ENCODE measurements at places on chromosomes 2 and 18.

DNA sequence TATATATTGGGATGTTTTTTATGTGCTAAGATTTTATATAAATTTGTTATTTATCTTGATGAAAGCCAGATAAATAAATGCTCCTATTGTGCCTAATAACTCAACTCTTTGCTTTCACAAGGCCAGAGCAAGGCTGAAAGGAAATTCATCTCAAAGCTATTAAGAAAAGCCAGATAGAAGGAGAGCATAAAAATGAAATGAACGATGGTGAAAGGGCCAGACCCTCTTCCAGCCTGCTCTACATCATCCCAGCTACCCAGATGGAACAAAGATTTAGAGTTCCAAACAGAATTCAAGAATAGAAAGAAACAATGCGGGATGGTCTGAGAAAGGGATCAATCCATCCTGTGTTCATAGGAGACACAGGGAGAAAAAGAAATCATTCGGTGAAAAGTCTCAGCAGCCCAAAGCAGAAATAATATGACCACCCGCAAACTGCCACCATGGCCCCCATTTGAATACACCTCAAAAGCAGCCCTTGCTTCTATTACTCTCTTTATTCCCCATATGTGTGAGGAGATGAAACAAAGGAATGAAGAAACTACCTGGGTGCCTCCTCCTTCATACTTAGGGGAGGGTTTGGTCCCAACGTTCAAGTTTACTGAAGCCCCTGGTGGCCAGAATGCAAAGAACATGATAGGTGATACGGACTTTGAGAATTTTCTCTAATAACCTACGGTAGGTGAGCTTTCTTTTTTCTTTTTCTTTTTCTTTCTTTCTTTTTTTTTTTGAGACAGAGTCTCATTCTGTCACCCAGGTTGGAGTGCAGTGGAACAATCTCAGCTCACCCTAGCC, 110.1 kb upstream of the FBXO11 start:
- DNase-seq = no peak

- DNase-seq = no peak
Measured at GRCh38 chr2:187224989-187225388, 223.1 kb downstream of the CALCRL start.

- no peak for DNase-seq
Measured at GRCh38 chr2:18500333-18500732, 60.1 kb downstream of the RDH14 start.

- DNase-seq = no peak
Measured at GRCh38 chr2:227447606-227448005, 24.4 kb upstream of the AGFG1 start.

- DNase-seq = no peak
Measured at GRCh38 chr18:31825772-31826171, 65.1 kb upstream of the SLC25A52 start.

DNA sequence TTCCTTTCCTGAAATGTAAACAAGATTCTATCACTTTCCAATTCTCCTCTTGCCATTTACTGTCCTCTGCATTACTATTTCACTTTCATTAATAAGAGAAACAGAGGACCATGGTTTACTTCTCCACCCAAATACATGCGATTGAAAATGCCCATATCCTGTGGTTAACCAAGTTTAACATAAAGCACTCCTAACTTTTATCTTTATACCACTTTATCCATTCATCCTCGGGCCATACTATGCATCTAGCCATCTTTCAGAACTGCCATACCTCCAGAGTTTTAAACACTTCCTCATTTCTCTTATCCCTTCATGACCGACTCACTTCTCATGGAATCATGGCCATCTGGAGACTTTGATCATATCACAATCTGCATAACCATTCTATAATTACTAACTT, 1182.3 kb downstream of the CNTNAP5 start:
- no peak for DNase-seq

DNA sequence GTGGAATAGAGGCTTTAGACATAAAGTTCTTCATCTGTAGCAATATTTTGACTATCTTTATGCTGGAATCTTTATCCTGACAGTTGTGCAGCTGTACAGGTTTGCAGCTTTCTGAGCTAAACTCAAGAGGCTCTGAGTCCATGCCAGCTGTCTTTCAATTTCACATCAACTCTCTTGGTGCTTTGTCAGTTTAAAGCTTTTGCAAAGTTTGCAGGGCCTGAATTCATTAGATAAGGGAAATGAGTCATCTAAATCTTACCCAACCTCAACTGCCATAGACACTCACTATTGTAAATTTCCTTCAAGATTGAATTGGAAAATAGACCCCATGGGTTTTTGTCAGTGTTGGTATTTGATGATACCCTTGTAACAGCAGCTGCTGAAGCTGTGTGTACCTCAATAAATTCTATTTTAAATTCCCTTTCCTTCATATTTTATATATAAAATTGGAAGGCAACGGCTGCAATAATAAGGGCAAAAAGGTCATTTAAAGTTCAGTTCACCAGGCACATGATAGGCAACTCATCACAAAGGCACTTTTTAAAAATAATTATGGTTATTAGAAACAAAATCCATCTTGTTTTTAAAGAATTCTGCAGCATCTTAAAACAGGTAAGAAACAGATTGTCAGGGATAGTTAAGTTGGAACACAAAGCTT, 169.9 kb upstream of the SLC39A10 start:
- DNase-seq = peak; percentile 8

GRCh38 chr2:25992556-25992955, 10.3 kb upstream of the KIF3C start:
- DNase-seq = no peak

DNA sequence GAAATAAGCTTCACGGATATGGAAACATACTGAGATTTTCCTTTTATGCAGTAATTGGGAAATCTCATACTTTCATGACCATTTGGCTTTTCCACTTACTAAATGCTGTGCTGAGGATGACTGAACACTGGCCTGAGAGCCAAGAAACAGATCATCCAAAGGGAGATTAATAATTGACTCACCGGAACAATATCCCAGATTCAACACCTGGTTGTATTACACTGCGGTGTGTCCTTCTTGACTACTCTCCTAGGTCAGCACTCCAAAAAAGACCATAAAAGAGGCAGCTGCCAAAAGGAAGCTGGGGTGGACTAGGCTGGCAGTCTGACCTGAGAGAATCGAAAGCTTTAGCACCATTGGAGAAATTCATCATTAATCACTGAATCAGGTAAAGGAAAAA, 469.1 kb downstream of the CBLN2 start:
- no peak for DNase-seq

DNA sequence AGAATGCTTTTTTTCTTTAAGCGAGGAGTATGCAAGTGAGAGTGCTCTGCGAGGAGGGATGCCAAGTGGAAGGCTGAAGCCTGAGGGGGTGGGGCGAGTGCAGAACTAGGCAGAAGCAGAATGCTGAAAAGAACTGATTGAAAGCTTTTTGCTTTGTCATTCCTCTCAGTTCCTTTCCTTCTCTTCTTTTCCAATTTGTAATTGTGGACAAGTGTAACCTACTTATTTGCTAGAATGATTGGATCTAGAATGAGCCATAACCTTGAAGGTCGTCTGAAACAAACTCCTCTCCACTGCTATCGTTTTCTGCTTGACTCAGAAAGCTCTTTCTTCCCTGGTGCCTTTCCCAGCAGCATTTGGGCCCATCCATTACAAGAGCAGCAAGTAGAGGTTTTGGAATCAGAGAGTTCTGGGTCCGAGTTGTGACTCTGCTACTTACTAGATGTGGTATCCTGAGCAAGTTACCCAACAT, 115.3 kb downstream of the METTL8 start:
- DNase-seq = peak; percentile 12

GRCh38 chr2:219748671-219749570, 121.5 kb downstream of the SLC4A3 start:
- no peak for DNase-seq

DNA sequence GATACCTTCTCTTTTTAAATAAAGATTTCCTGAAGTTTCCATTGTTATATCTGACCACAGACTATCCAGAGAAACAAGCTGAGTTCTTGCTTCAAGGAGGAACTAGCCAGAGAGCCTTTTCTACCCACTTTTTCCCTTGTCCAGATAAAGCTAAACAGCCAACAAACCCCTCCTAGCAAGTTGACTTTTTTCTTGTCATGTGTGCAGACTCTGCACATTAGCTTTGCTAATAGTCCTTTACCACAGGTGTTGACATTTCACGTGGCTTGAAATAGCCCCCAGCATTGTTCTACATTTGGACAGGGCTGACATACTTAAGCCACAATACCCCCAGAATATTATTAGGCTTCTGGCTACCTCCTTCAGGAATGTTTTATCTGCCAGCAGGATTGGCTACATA, 40.7 kb downstream of the PCBP1 start:
- DNase-seq = no peak

DNA sequence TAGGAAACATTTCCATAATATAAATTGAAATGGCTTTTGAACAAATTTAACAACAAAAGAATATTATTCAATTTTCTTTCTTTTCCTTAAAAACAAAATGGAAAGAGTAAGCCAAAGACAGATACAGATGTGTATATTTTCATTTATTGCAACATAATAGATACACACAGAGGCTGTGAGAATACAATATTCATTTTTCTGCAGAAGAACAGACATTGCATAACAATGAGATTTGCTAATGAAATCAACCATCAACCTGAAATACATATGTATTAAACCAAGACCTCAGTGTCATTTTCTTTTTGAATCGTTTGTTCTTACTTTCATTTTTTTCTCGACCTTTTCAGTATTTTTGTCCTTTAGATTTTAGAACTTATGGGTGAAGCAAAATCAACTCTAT, 95.1 kb downstream of the BAZ2B start:
- no peak for DNase-seq

GRCh38 chr2:44787663-44788062, 153.8 kb upstream of the SIX3 start:
- DNase-seq = no peak

DNA sequence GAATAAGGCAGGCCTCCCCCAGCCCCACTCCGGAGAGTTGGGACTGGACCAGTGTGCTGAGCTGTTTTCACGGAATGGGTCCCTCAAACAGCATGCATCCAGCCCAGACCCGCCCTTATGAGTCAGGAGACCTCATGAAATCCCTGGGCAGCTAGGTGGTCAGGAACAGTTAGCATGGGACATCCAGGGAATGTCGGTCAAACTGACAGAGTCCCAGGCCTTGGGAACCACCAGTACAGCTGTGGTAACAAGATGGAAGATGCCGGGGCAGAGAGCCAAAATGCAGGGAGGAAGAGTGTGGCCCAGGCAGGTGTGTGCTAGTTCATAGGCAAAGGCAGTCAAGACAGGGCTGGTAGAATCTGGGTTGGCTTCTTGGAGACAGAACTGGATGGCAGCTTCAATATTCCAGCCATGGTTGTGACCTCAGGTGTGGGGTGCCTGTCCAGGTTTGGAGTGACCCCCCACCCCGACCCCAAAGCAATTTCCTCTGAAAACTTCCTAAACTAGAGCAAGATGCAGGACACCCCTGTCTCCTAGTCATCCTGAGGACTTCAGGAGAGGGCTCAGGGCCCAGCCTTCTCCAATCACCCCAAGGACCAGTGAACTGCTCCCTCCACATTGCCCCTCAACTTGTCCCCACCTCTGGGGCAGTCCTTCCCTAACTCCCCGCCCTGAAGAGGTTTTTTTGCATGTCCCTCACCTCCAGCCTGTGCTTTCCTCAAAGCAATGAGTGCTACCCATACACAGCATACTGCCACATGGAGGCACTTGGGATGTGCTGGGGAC, 46.5 kb downstream of the KCNIP3 start:
- DNase-seq = no peak

DNA sequence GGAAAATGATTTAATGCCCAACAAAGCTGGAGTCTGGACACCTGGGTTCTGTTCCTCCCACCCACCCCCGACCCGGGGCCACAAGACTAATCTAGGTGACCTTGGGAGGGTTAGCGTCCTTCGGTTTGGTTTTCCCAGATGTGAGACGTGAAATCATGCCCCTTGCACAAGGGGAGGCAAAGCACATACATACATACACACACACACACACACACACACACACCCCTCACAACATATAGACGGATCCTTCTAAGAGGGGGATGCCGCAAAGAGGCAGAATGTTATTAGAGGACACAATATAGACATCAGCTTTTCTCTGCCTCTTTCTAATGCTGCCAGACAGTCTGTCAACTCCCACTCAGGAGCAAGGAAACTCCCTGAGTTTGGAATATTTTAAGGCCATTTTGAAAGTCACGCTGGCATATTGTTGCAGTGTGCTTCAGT, 616 bp upstream of the RBMS1 start:
- no peak for DNase-seq

DNA sequence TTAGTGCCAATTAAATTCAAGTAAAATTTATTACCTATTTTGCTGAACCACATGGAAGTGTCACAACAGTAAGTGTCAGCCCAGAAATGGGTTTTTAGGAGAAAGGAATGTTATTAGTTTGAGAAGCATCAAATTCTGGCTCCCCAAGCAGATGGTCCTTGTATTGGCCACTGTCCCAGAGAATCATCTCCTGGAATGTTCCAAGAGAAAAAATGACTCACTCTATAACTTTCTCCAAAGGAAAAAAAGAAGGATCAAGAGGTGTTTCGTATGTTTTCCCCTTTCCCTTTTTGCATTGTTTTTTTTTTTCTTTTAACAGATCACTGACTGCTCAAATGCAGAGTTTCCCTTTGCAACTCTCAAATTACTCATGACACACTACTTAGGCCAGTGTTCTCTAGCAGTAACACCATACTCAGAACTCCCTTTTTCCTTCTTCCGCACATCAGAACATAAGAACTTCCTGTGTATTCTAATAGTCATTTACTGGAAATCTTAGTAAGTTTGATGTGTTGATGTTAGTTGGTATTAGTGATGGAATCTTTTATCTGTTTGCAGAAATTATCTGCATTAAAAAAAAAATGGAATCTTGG, 390.3 kb downstream of the GPD2 start:
- DNase-seq = no peak

GRCh38 chr2:121791801-121792221, 36.4 kb downstream of the TSN start:
- no peak for DNase-seq

GRCh38 chr18:23591011-23591410, 4.7 kb upstream of the NPC1 start:
- DNase-seq = no peak

DNA sequence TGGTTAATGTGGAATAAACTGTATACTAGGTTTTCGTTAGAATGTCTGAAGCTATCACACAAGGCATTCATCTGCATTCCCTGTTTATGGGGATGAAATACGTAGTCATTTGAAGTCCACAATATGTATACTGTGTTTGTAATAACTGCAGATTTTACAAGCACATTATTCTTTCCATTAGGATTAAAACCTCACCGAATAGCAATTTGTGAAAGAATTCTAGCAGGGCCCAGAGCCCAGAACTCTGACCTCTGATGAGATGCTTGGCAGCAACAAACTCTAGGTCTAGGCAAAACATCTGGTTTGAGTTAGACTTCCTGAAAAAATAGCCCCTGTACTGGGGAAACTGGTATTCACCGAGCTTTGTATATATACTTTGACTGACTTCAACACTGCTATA, 158.2 kb downstream of the SRBD1 start:
- DNase-seq = no peak

DNA sequence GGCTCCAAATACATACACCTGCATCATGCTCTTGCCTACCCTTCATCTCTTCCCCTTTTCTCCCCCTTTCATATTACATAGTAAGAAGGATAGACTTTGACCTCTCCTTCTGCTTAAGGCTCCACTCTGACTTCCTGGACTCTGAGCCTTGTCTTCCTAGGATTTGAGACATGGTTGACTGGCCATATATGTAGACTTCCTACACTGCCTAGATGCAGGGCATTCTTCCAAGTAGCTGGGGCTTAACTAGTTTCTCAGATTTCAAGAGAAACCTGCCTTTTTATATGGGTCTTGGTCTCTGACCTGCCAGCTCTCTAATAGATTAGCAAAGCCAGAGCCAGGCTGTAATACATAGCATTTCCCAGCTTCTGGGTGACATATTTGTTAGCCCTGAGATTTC, 35.4 kb upstream of the CYP26B1 start:
- no peak for DNase-seq
